NCI-H82 (cell line): ENCODE measurements at places on chromosomes 16 and 17.

- DNase-seq = no peak
Measured at GRCh38 chr17:41258406-41258805, 3.2 kb downstream of the KRTAP9-9 start.

DNA sequence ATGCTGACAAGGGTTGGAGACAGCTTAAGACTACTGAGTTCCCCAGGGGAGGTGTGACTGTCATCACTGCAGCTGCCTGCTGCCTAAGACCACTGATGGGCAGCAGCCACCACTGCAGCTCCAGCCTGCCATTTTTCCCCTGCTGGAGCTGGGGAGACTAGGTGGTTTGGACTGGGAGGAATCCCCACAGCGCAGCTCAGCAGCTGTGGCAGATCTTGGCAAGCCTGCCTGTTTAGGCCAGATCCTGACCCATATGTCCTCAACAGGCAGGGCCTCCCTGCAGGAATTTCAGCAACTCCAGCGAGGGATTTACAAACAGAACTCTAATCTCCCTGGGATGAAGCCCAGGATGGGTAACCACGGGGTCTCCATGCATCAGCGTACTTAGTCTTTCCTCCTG lies 356.4 kb upstream of the TOM1L1 start:
- DNase-seq = peak; percentile 53

DNA sequence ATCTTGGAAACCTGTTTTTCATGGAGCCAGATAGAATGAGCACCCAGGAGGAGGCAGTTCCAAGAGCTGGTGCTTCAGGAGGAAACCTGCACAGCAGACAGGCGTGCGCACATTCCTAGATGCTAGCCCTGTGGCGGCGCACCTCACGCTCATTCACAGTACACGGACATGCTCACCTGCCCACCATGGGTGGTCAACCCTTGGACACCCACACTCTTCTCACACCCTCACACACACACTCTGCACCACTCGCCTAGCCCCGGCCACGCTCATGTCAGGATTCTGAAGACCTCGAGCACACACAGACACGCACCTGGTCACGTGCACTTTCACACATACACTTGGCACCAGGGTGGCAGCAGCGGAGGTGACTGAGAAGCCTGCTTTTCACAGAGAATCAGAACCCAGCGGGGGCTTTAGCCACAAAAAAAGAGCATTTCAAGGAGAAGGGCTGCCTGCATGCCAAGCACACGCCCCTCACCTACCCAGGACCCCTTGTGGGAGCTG lies 28.6 kb downstream of the RAI1 start:
- DNase-seq = no peak

- DNase-seq = no peak
Measured at GRCh38 chr16:79849119-79849518, 248.6 kb upstream of the MAF start.

DNA sequence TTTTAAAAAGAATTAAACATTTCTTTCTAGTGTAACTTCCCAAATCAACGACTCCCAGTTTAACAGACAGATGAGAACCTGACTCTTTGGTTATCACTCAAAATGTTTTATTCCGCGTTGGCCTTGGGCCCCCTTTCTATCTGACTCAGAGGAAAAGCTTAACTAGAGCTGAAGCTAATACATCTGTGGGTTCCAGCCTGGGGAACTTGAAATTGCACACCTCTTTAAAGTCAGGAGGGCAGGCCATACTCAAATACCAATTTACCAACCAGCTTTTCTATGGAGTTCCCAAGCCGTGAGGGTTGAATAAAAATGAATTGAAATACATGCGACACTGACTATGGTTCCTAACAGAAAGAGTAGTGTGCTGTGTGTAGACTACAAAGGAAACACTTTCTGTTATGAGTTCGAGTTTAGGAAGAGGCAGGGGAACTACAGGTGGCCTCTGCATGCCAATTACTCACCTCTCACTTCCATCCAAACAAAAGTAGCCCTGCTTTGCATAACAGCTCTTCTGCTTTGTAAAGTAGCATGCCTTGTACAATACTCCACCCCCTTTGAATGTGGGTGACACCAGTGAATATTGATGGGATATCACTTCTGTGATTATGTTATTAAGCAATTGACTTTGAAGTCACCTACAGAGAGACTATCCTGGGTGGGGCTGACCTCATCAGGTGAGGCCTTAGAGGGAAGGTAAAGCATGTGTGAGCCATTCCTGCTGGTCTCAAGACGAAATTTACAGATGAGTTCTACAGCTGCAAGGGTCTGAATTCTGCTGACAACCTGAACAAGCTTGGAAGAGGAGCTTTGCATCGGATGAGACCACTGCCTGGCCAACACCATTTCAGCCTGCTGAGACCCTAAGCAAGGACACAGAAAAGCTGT lies 92.1 kb downstream of the WDR59 start:
- DNase-seq = no peak

- DNase-seq = no peak
Measured at GRCh38 chr17:32759476-32759875, 117.4 kb downstream of the MYO1D start.

GRCh38 chr17:76561799-76562268 lies 22.0 kb downstream of the PRCD start:
- no peak for DNase-seq
